ENCODE measurements at places on chromosomes 13 and 19.

DNA sequence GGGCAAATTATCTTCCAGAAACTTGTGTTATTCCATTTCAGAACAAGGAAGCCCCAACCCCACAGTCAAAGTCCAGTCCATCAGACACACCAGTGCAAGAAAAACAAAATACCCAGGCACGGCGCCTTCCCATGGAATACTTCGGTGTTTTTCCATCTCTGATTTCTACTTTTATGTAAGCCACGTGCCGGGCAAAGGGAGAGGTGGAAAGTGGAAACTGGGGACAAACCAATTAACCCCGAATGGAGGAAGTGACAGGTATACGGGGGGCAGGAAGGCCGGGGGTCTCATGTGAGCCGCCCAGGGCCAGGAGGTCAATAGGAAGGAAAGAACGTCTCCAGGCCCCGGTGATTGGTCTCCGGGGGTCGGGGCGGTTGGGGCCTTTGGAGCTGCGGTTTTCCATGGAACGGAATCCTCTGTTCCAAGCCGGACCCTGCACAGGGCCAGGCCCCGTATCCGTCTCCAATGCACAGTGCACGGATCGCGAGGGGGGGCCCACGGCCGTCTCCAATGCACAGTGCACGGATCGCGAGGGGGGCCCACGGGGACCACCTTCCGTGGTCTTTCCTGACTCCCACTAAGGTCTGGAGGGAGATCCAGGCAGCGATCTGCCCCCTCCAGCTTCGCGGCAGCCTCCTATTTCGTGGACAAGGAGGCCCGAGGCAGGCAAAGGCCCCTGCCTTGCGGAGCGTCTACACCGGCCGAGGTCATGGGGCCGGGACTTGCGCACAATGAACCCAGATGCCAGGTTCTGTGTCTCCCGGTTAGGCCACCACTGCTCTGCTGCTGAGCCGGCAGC is 79.7 kb downstream of the GADD45B start:
- no peak for DNase-seq

GRCh38 chr13:110616103-110617101 is 1.1 kb downstream of the NAXD start:
- no peak for DNase-seq

GRCh38 chr19:54882758-54883157 is 8.7 kb downstream of the FCAR start:
- DNase-seq: no peak

GRCh38 chr13:75762076-75762937 is 126.2 kb downstream of the LMO7 start:
- no peak for DNase-seq

DNA sequence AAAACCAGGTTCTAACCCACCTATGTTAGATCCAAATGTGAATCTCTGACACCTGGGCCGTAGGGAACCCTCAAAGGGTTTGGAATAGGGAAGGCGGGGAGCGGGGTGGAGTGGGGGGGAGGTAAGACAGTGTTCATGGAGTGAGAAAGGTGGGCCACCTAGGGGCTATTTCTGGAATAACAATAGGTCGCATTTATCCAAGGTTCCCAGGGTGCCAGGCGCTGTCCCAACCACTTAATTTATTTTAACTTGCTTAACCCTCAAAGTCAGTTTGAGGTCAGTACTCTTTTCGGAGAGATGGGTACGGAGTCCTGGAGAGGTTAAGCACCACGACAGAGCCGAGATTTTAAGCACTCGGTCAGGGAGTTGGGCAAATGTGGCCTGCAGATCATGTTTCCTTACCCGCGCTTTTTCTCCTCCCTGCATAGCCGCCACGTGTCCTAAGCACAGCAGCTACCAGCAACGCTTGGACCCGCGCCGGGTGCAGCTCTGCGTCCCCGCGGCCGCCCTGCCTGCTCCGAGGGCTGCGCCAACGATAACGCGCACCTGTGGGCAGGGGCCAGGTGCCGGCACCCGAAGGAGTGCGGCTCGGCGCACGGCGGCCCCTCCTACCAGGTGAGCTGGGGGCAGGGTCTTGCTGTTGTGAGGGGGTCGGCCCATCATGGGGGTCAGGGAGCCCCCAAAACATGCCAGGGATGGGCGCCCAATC is 25.0 kb upstream of the FXYD3 start:
- DNase-seq: no peak

DNA sequence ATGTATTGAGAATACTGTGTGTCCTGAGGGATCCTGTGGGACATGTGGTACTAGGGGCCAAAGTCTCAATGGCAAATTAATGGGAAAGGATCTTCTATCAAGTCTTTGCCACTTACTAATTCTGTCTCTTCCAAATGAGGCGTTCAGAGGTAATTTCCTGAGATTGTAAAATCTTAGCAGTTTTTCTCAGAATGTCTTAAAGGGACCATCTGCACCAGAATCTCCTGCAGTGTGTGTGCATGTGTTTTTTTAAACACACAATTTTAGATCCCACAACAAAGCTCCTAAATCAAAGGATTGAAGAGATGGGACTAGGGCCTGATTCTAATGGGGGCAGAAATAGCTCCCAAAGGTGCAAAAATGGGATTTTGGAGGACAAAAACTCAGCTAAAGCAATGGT is 78.2 kb downstream of the MYO16 start:
- no peak for DNase-seq

DNA sequence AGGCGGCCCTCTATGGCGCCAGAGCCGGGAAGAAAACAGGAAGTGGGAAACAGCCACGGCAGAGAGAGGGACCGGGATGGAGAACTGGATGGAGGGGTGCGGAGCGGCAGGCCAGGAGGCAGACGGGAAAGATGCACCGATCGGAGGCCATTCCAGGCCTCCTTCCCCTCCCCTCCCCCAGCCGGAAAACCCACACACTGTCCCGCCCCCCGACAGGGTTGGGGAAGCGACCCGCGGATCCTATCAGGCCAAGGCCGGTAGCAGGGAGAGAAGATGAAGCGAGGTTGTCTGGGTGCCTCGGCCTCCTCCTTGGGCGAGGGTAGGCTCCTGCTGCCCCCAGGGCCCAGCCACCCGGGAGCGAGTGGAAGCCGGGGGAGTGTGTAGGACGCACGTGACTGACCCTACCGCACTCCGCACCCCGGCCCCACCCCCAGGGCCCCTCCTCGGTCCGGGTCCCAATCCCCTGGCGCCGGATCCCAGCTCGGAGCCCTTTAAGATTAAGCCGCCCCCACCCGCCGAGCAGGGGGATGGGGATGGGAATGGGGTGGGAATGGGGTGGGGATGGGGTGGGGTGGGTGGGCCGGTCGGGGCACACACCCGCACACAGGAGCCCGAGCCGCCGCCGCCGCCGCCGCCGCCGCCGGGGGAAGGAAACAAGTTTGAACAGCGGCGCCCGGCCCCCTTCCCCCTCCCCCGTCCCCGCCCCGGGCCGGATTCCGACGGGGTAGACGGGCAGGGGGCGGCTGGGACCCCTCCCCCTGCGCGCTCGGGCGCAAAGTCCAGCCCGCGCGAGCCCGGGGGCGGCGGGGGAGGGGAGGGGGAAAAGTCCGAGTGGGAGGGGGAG is 1.5 kb downstream of the ERF start:
- no peak for DNase-seq

DNA sequence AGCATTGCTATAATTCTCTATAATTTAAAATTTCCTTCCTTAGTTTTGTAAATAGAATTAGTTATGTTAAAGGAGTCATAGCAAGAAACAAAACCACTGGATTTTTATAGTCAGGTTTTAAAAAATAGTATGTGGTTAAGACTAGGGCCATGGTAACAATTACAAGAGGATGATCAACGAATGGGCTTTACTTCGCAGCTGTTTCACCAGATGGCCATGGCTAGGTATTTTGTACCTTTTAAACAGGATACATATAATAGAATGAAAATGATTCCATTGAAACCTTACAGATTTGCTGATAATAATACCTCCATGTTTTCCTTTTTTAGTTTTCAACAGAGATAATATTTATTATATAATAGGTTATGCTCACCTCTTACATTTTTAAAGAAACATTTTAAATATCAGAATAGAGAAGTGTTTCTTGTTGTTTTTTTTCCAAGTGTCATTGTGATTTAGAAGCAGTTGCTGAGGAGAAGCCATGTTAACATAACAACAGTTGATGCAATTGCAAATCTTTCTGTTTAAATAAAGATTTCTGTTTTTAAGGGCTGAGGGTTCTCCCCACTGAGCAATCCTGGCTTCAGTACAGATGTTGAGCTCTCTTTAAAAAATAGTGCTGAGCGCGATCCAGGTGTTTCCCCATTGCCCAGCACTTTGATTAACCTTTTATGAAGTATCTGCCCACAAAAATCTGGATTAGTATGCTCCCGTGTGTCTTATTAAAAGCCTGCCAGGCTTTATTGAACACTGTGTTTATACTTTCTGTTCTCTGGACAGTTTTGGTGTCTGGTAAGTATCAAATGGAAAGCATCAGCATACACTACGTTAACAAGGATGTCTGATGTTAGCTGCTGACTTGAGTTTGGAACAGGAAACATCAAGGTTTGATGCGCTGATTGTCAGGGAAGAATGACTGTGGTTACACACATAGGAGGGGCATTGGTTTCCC is 205.3 kb downstream of the HS6ST3 start:
- DNase-seq: no peak

GRCh38 chr13:25375727-25376358 is 4.1 kb downstream of the ATP8A2 start:
- DNase-seq: no peak

- DNase-seq: no peak
Observed at GRCh38 chr13:112727581-112727980, 37.7 kb downstream of the ATP11A start.

DNA sequence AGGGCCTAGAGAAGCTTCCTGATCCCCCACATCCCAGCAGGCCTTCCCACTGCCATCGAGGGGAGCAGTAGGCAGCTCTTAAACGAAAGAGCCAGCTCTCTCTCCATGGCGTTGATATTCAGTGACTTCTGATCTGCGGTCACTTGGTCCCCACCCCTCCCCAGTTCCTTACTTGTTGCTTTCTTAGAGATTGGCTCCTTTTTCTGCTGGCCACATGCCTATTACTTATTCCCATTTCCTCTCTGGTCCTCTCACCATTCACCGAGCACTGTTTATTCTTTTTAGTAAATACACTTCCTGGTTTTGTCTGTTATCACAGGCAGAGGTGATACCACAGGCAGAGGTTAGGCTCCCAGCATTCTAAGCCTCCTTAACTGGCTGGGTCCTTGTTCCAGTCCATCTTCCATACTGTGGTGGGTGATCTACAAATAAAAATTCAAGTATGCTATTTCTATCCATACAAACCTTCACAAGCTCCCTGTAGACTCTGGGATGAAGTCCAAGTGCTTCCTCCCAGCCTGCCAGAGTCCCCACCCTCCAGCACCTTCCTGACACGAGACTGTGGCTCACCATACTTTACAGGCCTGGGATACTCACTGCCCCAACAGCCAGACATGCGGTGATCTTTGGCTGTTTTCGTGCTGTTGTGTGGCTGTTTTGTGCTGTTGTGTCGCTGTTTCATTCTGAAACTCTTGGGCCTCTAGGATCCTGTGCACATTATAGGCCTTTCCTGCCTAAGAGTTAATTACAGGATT is 315.9 kb downstream of the ATP8A2 start:
- no peak for DNase-seq

DNA sequence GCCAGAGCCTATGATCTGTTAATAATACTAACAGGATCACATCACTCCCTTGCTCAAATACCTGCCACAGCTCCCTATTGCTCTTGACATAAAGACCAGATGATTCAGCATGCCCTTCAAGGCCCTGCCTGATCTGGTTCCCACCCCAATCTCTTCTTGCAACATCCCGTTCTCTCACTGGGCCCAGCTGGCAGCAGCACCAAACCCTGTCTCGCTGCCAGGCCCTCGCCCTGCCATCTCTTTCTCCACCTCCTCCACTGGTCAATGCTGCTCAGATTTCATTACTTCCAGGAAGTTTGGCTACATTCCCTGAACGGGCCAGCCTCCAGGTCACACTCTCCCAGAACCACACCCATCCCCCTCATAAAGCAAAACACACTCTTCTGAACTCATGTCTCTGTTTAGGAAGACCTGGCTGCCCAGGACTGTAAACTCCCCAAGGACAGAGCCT is 8.6 kb upstream of the BCAT2 start:
- DNase-seq: no peak

- no peak for DNase-seq
Observed at GRCh38 chr19:12785431-12786031, 5.8 kb upstream of the JUNB start.

- no peak for DNase-seq
Observed at GRCh38 chr13:43991773-43992201, 112.1 kb downstream of the LACC1 start.

DNA sequence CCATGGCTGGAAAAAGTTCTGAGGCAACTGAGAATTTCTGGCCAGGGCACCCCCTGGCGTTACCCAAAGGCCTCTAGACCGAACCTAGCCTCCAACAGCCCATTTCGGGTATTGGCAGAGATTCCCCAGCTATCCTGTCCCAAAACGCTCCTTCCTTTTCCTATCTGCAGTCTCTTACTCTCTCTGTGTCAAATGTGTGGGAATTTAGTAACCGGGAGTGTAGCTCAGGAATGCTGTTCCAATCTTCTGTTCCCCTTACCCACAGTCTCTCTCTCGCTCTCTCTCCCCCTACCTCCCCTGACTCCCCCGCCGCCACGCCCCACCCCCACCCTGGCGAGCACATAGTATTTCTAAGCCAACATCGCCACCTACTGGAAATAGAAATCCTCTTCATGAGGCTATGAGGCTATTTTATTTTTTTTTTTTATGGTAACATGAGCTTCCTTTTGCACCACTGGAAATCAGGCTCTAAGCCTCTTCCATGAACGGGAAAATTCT is 27.0 kb downstream of the OXGR1 start:
- DNase-seq: no peak

DNA sequence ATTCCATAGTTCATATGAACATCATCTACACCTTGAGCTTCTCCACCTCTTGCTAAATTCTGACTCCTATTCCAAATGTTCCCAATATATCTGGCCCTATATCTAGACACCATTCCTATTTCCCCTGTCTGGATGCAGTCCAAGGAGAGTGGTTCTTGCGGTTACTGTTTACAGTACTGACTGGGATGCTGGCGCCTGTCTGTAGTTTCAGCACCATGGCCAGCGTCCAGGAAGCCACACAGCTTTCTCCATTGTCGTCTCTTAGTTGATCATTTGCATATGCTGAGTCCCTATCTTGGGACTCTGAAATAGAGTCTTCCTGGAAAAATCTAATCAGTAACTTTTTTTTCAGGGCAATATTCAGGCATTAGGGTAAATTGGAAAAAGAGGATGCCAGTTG is 14.9 kb downstream of the LAIR2 start:
- no peak for DNase-seq

GRCh38 chr13:95441326-95441725 is 111.2 kb upstream of the CLDN10 start:
- DNase-seq: no peak

- DNase-seq: no peak
Observed at GRCh38 chr19:50858886-50859285, 4.2 kb downstream of the KLK3 start.

DNA sequence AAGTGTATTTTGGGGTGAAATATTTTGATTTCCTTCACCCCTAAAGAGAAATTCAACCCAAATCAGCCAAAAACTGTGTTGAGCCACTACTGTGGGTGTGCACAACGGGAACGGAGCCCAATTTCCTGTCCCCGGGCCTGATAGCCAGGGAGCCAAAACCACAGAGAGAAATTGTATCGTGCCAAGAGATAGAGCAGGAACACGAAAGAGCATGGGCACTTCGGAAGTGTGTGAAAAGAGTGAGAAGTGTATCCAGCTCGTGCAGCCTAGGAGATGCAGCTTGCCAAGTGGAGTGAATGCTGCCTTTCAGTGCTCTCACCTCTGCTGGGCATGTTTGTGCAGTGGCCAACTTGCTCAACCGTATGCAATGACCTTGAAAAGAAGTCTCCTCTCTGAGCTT is 19.4 kb upstream of the PLEKHF1 start:
- DNase-seq: no peak
